ENCODE measurements at places on chromosomes 4 and X.

DNA sequence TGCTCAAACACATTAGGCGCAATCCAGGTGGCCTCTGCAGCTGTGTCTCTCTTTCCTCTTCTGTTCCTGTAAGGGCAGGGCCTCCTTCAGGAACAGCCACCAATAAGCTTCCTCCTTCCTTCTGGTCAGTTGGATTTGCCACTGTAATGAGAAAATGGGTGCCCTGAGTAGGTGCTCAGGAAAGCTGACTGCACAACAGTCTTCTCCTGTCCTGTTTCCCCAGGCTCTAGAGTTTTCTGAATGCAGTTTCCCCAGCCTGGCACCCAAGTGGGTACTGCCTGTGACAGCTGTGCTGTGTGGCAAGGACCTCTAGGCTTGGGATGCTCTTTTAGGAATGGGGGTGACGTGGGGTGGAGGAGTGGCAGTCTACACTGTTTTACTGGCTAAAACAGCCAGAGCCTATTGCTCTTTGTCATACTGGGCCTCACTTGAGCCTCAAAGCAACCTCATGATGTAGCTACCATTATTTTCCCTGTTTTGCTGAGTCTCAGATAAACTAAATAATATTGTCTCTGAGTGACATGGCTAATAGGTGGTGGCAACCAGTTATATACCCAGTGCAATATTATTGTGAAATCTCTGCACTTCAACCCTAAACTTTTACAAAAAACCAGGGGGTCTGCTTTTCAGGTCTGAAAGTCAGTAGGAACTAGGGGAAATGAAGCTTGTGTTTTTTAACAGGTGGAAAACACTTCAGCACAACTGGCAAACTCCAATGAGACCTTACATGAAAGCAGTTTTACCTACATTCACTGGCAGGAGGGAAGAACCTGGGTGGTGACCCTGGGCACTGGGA lies 1.2 kb downstream of the CXCL2 start:
- no peak for DNase-seq

GRCh38 chr4:16916031-16916430 lies 17.6 kb upstream of the LDB2 start:
- DNase-seq, result no peak

GRCh38 chr4:173696011-173696410 lies 166.0 kb upstream of the HAND2 start:
- DNase-seq, result no peak

- no peak for DNase-seq
Measured at GRCh38 chr4:144709159-144709558, 63.2 kb downstream of the HHIP start.

- no peak for DNase-seq
Measured at GRCh38 chrX:130051176-130051845, 59.0 kb downstream of the ELF4 start.

DNA sequence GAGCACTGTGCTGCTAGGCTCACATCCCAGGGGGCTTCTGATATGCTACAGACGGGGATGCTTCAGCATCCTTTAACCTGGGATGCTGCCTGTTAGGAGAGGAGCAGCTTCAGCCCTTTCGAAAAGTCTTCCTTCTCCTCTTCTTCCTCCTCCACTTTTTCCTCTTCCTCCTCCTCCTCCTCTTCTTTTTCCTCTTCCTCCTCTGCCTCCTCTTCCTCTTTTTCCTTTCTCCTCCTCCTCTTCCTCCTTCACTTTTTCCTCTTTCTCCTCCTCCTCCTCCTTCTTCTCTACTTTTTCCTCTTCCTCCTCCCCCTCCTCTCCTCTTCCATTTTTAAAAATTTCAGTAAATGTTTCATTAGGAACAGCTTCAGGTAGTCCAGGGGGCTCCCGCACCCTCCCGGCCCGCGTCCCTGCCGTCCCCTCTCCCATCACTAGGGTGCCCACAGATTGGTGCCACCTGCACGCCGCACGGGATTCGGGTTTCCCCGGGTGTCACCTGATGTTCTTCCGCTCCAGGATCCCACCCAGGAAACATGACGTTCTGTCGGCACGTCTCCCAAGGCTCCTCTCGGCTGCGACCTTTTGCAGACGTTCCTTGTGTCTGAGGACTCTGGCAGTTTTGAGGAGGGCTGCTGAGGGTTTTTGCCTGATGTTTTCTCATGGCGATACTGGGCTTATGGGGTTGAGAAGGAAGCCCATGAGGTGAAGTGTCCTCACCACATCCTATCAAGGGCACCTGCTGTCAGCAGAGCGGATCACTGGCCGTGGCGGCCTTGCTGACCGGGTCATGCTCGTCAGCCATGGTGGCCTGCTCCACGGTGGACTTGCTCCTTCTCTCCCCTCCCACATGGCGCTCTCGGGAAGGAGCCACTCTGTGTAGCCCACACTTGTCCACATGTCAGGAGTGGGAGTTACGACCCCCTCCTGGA lies 83.4 kb upstream of the AFAP1 start:
- DNase-seq, result no peak

DNA sequence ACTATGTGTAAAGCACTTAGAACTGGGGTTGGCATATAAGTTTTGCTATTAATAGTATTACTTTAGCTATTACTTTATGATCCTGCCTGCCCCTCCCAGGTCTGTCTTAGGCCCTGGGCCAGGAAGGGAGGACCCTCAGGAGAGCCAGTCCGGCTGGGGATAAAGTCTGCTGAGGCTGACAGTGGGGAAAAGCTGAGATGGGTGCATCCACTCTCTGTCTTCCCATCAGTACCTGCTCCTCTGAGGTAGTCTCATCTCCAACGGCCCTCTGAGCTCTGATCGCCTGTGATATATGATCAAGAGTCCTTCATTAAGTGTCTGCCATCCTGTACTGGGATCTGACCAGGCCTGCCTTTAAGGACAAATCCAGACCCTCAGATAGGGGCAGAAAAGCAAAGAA lies 156.5 kb upstream of the PJA1 start:
- no peak for DNase-seq

DNA sequence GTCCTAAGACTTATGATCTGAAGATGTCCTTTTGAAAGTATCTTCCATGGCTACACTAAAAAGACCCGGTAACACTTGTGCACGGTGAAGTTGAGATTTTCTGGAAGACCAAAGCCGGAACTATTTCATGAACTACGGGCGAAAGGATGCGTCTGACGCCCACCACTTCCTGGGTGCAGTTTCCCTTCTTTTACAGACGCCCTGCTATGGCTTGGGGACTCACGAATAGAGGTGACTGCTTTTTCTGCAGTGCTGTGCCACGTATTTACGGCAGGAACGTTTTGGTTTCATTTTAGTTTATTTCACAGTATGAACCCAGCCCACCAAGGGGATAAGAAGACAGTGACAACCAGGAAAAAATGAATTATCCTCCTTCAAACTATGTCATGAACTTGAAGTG lies 180.4 kb downstream of the AFAP1 start:
- DNase-seq, result no peak

DNA sequence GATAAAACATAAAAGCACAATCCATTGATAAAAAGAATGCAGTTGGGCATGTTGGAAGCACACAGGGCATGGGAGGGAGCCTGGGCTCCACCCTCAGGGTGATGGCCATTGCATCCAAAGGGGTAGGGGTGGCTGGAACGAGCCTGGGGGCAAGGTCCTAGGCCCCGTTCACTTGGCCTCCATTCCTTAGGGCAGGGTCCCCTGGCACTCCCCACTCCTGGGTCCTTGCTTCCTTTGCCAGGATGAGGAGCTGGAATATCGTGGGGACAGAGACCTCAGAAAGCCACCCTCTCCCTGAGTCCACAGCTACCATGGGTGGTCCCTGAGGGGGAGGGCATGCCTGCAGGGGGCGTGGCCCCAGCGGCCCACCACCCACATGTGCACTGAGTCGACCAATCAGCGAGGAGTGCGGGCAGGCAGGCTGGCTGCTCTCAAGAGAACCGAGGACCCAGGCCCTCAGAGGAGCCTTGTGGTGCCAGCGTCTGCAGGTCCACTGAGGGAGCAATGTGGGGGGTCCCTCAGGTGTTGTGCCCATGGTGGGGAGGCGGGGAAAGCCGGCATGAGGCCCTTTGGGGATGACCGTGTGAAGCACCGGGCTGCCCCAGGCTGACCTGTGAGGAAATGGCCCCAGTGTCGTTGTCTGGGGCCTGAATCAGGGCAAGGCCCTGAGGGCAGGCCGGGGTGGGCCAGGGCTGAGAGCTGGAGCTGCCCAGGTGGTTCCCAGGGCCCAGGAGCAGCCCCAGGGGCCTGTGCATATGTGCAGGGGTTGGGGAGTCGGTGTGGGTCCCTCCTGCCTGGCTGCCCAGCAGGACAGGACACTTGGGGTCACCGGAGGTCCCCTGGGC lies 78.6 kb upstream of the AMELX start:
- no peak for DNase-seq

Measured in vagina (tissue), 2 donors.